Erythroblast (primary cell): ENCODE measurements at places on chromosomes 2 and 18.
A peak's percentile ranks its signal among the peaks of the same experiment; 100 is the strongest.

GRCh38 chr2:205138735-205139134, 543.6 kb upstream of the NRP2 start:
- DNase-seq: no peak

DNA sequence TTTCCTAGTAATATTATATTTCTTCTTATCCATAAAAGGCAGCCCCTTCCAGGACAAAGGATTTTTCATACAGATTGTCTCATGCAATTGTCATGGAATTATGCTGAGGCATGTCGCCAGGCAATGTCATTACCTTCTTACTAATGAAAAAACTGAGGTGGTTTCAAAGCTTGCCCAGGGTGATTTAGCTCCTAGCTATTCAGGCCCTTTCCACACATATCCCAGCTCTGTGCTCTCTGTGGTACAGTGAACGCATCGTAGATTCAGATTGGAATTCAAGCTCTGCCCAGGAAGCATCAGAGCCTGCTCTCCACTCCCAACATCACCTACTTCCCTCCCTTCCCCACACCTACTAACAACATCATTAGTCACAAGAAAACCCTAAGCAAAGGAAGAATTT, 60.1 kb downstream of the ATP8B1 start:
- no peak for DNase-seq

DNA sequence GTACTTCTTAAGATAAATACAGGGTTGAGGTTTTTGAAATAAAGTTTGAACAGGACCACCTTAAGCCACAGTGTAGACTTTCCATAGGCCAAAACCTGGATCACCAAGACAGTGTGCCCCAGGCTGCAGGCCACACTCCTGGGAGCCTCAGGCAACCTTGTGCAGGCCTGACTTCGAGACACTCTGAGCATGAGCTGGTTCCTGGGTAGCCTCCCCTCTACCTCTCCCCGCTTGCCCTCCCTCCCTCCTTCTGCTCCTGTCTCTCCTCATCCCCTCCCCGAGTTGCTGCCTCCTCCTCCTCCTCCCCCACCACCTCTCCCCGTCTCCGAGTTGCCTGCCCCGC, 10.6 kb upstream of the PROC start:
- DNase-seq: no peak

DNA sequence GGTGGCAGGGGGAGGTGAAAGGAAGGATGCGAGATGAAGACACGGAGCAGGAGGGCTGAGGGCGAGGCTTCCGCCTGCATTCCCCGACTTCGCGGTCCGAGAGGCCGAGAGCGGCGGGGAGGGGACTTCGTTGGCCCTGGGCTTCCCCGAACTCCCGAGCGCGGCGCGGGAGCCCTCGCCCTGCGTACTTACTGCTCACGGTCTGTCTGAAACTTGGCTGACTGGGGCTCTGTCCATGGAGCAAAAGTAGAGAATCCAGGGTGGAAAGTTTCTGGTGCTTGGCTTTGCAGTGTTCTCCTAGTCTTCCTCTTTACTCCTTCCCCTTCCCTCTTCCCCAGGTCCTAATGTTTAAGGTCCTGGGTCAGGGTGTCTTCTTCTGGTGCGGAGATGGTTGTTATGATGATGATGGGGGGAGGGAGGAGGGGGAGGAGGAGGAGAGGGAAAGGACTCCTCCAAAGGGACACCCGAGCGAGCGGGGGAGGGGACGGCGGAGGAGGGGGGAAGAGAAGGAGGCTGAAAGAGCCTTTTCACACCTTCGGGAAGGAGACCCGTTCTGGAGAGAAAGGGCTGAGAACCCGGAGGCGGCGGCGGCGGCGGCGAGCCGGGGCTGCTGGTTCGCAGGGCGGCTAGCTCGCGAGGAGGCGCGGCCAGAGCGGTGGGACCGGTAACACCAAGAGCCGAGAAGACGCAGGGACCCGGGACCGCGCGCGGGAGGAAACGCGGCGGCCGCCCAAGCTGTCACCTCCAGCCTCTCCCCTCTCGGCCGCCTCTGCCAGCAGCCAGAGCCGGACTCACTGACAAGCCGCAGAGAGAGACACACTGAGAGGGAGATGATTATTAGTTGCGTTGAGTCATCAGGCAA, at the start of gene SATB2:
Gene SATB2, minus strand, starts transcription at position 793 of the 862 bp plus-strand sequence. CDS start 1,902 bp downstream, outside the sequence.
- peak; percentile 9 for DNase-seq

DNA sequence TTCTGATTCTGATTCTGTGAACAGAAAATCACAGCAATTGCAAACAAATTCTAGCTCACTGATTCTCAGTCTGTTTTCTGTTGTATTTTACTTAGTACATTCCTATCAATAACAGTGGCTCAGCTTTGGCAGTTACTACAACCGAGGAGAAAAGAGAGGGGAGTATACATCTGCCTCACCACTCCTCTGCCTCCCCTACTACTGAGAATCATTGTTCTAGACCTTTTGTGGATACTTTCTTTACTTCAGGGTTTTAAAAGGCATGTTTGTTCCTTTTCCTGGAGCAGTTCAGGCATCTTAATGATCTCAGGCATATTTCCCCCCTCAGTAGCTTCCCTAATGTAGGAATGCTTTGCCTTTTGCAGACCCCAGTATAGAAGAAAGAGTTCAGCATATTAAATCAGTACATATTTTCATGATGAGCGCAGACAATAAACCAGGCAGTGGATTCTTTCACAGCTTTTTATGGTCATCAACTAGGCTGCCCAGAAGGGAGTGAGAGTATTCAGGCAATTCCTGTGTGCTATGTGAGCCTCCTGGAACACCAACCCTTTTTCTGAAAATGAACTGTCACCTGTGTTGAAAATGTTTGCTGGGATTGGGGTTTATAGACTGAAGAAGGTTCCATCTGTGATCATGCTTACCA, 10.3 kb downstream of the STAMBP start:
- DNase-seq: no peak

DNA sequence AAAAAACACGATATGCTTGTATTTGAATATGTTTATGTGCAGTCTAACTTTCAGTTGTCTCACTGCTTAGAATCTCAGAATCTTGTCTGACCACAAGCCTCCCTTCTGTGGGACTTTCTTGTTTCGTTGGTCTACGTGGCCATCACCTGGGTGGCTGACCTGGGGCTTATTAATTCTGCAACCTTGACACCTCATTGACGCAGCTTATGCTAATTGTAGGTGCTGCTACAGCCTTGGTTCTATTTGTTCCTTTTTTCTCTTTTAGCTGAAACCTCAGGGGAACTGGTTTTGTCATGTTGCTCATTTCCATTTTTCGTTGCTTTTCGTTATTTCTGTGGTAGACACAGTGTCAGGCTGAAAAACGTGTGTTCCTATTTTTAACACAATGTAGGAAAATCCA, 273.7 kb downstream of the SLC4A3 start:
- no peak for DNase-seq

- DNase-seq: no peak
These were observed 14.6 kb downstream of the LDLRAD4 start for GRCh38 chr18:13232971-13233786.

- no peak for DNase-seq
These were observed 212.1 kb downstream of the LDLRAD4 start for GRCh38 chr18:13430663-13431062.

DNA sequence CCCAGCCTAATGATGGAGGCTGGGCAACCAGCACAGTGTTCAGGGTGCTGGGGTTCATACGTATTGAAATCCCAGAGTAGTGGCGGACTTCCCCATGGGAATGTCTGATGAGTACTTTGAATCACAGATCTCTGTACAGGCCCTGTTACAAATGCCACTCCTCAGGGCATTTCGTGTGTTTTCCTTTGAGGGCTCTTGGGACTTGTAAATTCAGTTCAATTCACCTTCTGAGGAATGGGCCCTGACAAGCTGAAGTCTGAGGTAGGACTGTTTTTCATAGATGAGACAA, 288 bp upstream of the RDH14 start:
- no peak for DNase-seq
